ENCODE measurements at places on chromosomes 7 and 10. TPM values are rescaled to one million over a fixed set of nuclear protein-coding genes. Genes with fewer than 3 reads are reported as not detected.
A peak's percentile ranks its signal among the peaks of the same experiment; 100 is the strongest.

GRCh38 chr10:51643734-51644133 is 55.7 kb downstream of the CSTF2T start:
- peaks cover 6% of the 10 kb centered on the region for H3K4me1 ChIP-seq
- no peak overlapping the region for H3K27ac ChIP-seq
- no peak overlapping the region for H3K4me3 ChIP-seq
- no peaks in the 10 kb centered on the region for H3K36me3 ChIP-seq
- no peaks in the 10 kb centered on the region for H3K27me3 ChIP-seq

IFRD1 gene
- 78.7 TPM for total RNA-seq

GRCh38 chr7:84844771-84845170 is 342.1 kb downstream of the SEMA3D start:
- H3K36me3 ChIP-seq = no peaks in the 10 kb centered on the region
- no peaks in the 10 kb centered on the region for H3K27me3 ChIP-seq
- H3K27ac ChIP-seq = no peak overlapping the region
- no peaks in the 10 kb centered on the region for H3K4me1 ChIP-seq
- no peak overlapping the region for H3K4me3 ChIP-seq

GRCh38 chr10:131617113-131617858 is 283.5 kb upstream of the PPP2R2D start:
- DNase-seq = peak; percentile 42
- no peak overlapping the region for H3K27ac ChIP-seq
- no peaks in the 10 kb centered on the region for H3K36me3 ChIP-seq
- H3K27me3 ChIP-seq = peaks cover 6% of the 10 kb centered on the region

STK31 gene
- 0.58 TPM for total RNA-seq

DNA sequence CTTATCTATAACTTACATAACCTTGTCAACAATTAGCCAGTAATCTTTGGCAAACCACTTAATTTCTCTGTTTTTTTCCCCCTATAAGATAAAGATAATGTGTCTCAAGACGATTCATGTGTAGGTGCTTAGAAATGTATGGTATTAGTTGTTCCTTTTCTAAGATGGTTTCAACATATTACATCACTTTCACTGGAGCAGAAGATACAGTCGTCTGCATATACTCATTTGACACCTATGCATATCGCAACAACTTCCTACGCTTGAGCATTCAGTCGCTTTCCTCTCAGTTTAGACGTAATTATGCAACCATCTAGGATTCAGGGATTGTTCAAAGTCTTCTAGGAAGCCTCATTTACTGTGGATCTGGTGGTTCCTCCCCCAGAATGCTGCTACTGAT is 396.7 kb downstream of the PHTF2 start:
- no peak overlapping the region for H3K27ac ChIP-seq
- no peaks in the 10 kb centered on the region for H3K36me3 ChIP-seq
- peaks cover 9% of the 10 kb centered on the region for H3K4me1 ChIP-seq
- H3K27me3 ChIP-seq = no peaks in the 10 kb centered on the region

DNA sequence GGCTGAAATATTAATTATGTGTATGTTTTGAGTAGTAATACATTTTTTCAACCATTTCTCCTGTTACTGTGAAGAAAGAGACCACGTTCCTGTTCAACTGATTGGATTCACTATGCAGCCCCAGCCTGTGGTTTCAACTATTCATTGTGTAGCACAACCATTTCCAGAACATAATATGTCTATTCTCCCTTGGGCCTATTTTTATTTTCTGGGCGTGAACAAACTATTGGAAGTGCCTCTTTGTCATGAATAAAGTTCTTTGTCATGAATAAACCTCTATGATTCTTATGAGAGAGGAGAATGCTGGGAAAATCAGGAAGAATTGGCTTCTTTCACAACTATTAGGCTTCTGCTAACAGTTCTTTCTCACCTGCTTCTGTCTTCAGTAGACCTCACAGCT is 152.4 kb downstream of the GNAT3 start:
- H3K4me1 ChIP-seq = peaks cover 11% of the 10 kb centered on the region
- H3K36me3 ChIP-seq = peaks cover 2% of the 10 kb centered on the region
- no peak for DNase-seq
- H3K27me3 ChIP-seq = no peaks in the 10 kb centered on the region
- no peak overlapping the region for H3K4me3 ChIP-seq

ARHGEF35 gene
- 1.2 TPM for total RNA-seq

PAOX gene
- 9.7 TPM for total RNA-seq

GHRHR gene
- total RNA-seq = 0.84 TPM

DNA sequence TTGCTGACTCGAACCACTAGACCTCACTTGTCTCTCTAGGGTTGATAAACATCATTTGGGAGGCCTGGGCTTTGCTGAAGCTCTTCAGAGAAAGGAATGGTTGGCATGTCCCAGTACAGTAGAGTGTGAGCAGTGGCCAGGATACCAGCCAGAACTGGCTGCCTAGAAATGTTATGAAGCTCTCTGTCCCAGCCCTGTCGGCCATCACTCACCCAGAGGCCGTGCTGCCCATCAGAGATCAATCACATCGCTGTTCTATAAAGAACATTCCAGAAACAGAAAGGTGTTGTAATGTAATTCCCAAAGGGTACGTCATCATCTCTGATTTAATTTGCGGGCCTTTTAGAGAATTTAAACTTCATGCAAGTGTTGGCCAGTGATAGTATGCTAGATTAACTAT is 111.5 kb downstream of the PRPF18 start:
- peaks cover 27% of the 10 kb centered on the region for H3K4me1 ChIP-seq
- H3K36me3 ChIP-seq = peaks cover 42% of the 10 kb centered on the region
- no peak overlapping the region for H3K4me3 ChIP-seq
- no peak overlapping the region for H3K27ac ChIP-seq
- no peak for DNase-seq
- H3K27me3 ChIP-seq = peaks cover 3% of the 10 kb centered on the region

TMEM213 gene
- total RNA-seq = not detected

TMEM273 gene
- 0.37 TPM for total RNA-seq

ZDHHC16 gene
- total RNA-seq = 58.1 TPM

- H3K27ac ChIP-seq = no peak overlapping the region
- DNase-seq = no peak
- H3K27me3 ChIP-seq = no peaks in the 10 kb centered on the region
- no peaks in the 10 kb centered on the region for H3K36me3 ChIP-seq
These were observed 93.2 kb downstream of the SORCS1 start for GRCh38 chr10:107071301-107071700.

GCK gene
- 0.42 TPM for total RNA-seq

DNA sequence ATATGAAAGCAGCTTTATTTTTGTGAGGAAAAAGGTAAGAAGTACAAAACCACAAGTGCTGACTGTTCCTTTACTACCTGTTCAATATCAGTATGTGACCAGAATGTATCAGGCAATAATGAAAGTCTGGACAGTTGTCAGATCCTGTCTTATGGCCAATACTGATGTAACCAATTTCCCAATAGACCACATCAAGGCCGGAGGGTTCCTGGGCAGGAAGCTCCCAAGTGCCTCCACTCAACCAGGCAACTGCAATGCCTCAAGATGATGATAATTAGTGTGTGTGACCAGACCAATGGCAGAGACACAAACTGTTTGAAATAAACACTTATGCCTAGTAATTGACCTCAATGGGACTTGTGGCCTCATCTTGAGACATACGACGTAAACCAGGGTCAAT is 149.4 kb upstream of the ASAH2 start:
- DNase-seq = no peak
- H3K36me3 ChIP-seq = peaks cover 3% of the 10 kb centered on the region
- no peak overlapping the region for H3K27ac ChIP-seq
- no peak overlapping the region for H3K4me3 ChIP-seq
- H3K27me3 ChIP-seq = no peaks in the 10 kb centered on the region

DNA sequence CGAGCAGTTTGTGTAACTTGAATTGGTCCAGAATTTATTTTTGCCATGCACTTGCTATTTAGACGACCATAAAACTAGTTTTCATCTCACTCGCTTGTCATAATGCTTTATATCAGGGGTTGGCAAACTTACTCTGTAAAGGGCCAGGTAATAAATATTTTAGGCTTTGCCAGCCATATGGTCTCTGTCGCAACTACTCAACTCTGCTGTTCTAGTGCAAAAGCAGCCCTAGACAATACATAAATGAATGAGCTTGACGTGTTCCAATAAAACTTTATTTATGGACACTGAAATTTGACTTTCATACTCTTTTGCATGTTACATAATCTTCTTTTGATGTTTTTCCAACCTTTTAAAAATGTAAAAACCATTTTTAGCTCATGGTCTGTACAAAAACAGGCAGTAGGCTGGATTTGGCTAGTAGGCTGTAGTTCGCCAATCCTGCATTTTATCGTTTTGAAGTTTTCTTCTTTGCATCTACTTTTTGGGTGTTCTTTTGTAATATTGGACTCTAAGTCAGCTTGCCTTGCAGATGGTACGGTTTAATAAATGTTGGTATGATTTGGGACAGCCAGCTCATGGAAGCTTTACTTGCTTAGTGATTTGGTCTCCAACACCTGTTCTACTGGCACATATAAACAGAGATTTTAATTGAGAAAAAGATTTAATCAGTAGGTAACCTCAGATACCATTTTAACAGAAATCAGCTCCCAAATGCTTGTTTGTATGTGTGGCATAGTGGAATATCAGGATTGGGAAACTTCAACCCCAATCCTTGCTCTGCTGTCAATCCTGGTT is 25.6 kb downstream of the SND1 start:
- no peak for DNase-seq
- peaks cover 16% of the 10 kb centered on the region for H3K36me3 ChIP-seq
- no peak overlapping the region for H3K4me3 ChIP-seq

DNA sequence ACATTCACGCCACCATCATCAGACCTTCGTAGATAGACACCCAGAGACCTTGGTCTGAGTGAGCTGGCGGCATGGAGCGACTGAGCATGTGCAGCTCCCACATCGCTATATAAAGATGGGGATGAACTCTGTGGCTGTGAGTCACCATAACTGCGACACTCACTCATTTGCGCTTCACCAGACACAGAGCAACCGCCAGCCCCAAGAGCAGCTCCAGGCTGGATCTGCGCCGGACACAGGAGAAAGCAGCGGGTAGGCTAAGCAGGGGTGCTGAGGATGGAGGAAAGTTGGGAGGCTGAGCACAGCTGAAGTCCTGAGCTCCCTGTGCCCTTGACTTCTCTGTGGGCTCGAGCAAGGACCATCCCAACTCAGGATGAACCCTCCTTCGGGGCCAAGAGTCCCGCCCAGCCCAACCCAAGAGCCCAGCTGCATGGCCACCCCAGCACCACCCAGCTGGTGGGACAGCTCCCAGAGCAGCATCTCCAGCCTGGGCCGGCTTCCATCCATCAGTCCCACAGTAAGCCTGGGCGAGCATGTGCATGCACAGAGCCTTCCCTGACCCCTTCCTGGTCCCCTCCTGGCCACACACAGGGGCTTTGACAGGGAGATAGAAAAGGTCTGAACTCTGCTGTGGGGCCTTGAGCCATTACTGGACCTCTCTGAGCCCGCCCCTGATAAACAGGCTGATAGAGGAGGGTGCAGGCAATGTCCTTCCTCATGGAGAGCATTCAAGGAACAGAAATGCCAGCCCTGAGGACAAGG is at the start of gene OPN4:
Gene OPN4, plus strand, starts transcription at position 137 of the 762 bp plus-strand sequence. Its CDS starts 237 bp downstream, at position 374.
- peak within 1 kb of the TSS; percentile 12 for H3K27ac ChIP-seq
- no peaks in the 10 kb centered on the region for H3K27me3 ChIP-seq
- H3K36me3 ChIP-seq = no peaks in the 10 kb centered on the region
- DNase-seq = no peak
- H3K4me1 ChIP-seq = peaks cover 6% of the 10 kb centered on the region

EVX1 gene
- total RNA-seq = 0.80 TPM

GRCh38 chr7:134856091-134856490 is 76.7 kb downstream of the CALD1 start:
- no peak overlapping the region for H3K27ac ChIP-seq
- peaks cover 11% of the 10 kb centered on the region for H3K4me1 ChIP-seq
- no peak overlapping the region for H3K4me3 ChIP-seq
- no peaks in the 10 kb centered on the region for H3K36me3 ChIP-seq
- no peaks in the 10 kb centered on the region for H3K27me3 ChIP-seq

WNT2 gene
- total RNA-seq = not detected

FOXI2 gene
- total RNA-seq = not detected

GRCh38 chr7:94252971-94253370 is 141.7 kb upstream of the COL1A2 start:
- H3K36me3 ChIP-seq = no peaks in the 10 kb centered on the region
- no peak overlapping the region for H3K4me3 ChIP-seq
- no peak overlapping the region for H3K27ac ChIP-seq
- H3K27me3 ChIP-seq = no peaks in the 10 kb centered on the region
- H3K4me1 ChIP-seq = no peaks in the 10 kb centered on the region

ITGB8 gene
- total RNA-seq = 19.9 TPM

OPN1SW gene
- not detected for total RNA-seq

- peaks cover 6% of the 10 kb centered on the region for H3K27me3 ChIP-seq
- H3K4me1 ChIP-seq = peaks cover 42% of the 10 kb centered on the region
- peak; percentile 22 for DNase-seq
- H3K36me3 ChIP-seq = no peaks in the 10 kb centered on the region
- H3K27ac ChIP-seq = peak overlapping the region; percentile 90
- peak overlapping the region; percentile 95 for H3K4me3 ChIP-seq
These were observed 486 bp downstream of the HIPK2 start for GRCh38 chr7:139777133-139777891.

ACTL6B gene
- 2.4 TPM for total RNA-seq

NPSR1 gene
- not detected for total RNA-seq

DNA sequence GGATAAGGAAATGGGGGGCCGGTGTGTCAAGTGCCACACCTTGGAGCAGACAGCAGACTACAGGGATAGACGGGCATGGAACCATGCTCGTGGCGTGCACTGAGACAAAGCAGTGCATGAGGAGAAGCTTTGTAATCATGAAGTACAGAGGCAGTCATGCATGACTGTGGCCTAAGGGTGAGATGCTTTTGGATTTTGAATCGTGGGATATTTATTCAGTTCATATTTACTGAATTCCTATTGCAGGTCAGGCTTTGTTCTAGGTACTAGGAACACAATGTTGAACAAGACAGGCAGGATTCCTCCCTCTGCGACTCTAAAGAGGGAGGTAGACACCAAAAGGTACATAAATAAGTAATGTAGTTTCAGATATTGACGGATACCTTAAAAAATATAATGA is 597.6 kb downstream of the PARD3 start:
- H3K36me3 ChIP-seq = peaks cover 4% of the 10 kb centered on the region
- no peak overlapping the region for H3K27ac ChIP-seq
- peaks cover 38% of the 10 kb centered on the region for H3K4me1 ChIP-seq
- no peak for DNase-seq
- no peak overlapping the region for H3K4me3 ChIP-seq

GRCh38 chr7:40475681-40475982 is 340.8 kb downstream of the SUGCT start:
- no peak overlapping the region for H3K4me3 ChIP-seq
- no peak for DNase-seq
- H3K27ac ChIP-seq = no peak overlapping the region
- no peaks in the 10 kb centered on the region for H3K36me3 ChIP-seq

- H3K36me3 ChIP-seq = peaks cover 3% of the 10 kb centered on the region
- H3K4me3 ChIP-seq = no peak overlapping the region
- H3K27ac ChIP-seq = no peak overlapping the region
- H3K4me1 ChIP-seq = no peaks in the 10 kb centered on the region
- H3K27me3 ChIP-seq = peaks cover 5% of the 10 kb centered on the region
These were observed 11.8 kb downstream of the ZAN start for GRCh38 chr7:100745184-100745583.

DNA sequence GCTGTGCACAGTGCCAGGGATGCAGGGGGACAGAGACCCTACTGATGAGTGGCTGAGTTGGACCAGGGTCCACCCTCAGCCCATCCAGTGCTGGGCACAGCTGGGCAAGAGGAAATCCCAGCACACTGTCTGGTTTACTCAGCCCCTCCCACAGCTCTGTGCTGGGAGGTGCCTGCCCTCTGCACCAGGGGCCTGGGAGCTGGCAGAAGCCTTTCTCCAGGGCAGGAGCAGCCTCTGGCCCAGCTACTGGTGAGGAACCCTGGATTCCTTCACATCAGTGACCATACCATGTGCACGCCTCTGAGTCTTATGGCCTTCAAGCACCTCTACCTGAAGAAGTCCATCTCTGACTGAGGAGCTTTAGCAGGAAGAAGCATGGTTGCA is 25.9 kb upstream of the C10orf71 start:
- no peaks in the 10 kb centered on the region for H3K27me3 ChIP-seq
- no peak for DNase-seq
- no peaks in the 10 kb centered on the region for H3K36me3 ChIP-seq
- no peak overlapping the region for H3K4me3 ChIP-seq
- H3K4me1 ChIP-seq = peaks cover 25% of the 10 kb centered on the region

Measured in neural crest cell (in vitro differentiated cells).